ENCODE measurements at places on chromosomes 2 and 18.

DNA sequence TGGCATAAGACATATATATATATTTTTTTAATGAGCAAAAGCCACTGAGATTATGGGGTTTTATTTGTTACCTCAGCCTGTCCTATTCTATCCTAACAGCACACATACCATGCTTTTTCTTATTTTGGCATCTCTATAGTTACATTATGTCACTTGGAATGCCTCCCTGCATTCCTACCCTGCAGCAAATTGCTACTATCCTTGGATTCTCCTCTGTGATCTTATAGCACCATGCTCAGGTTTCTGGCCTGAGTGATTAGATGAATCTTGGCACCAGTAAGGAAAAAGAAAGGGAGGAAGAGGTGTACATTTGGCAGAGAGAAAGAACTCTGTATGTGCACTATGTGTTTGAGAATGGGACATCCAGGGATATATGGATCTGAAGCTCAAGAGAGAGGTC lies 86.3 kb upstream of the PELI1 start:
- no peak for DNase-seq

DNA sequence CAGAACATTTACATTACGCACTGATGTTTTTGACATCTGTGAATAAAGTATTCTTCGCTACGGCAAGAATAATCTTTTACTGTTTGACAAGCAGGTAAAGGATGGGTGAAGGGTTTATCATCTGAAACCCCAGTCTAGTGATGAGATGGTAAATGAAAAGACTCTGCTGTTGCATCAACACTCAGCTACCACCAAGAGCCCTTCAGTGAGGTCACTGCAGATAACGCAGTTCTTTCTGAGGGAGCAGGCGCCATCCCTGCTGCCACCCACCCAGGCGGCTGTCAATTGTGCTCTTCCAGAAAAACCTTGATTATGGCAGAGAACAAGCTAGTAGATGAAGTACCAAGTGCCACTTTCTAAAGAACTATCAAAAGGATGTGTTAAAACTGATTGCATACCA lies 58.7 kb downstream of the ABCG8 start:
- DNase-seq, result no peak

DNA sequence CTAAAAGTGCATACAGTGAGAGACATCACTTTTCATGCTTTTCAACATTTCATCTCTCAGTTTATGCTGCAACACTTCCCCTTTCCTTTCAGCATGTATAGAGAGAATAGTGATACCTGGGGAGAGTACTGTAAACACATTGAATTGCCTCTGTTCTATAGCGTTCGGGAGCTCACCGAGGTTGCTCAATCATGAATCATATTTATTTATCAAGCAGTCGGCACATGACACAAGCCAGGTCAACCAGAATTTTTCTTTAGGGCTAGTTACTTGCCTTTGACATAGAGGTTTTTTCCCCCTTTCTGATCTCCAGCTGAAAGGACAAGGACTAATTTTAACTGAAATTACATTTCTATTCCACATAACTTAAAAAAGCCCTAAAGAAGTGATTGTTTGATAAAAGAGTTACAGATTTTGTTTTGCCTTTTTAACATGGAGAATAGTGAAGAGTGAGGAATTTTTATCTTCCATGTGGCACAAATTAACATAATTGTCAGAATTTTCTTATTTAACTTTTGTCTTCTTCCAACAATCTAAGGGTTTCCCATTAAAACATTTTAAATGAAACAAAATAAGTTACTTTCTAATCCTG lies 690.9 kb upstream of the TMEFF2 start:
- no peak for DNase-seq

DNA sequence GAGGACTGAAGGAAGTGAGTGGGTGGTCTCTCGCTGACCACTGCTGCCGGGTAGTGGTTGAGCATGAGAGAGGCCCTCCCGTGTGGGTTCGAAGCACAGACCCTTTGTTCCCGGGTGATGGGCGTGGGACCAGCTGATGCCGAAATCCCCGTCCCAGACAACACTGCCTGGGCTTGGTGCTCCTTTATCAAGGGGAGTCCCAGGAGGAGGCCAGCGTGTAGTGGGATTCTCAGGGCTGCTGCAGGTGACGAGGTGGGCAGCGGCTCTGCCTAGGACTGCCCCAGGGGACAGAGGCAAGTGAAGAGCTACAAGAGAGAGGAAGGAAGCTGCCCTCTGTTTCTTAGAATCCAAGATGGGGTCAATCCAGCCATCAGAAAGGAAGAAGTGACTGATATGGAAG lies 251.3 kb upstream of the PXDN start:
- DNase-seq, result no peak

GRCh38 chr2:136126421-136126926 lies 8.5 kb upstream of the CXCR4 start:
- DNase-seq, result no peak

DNA sequence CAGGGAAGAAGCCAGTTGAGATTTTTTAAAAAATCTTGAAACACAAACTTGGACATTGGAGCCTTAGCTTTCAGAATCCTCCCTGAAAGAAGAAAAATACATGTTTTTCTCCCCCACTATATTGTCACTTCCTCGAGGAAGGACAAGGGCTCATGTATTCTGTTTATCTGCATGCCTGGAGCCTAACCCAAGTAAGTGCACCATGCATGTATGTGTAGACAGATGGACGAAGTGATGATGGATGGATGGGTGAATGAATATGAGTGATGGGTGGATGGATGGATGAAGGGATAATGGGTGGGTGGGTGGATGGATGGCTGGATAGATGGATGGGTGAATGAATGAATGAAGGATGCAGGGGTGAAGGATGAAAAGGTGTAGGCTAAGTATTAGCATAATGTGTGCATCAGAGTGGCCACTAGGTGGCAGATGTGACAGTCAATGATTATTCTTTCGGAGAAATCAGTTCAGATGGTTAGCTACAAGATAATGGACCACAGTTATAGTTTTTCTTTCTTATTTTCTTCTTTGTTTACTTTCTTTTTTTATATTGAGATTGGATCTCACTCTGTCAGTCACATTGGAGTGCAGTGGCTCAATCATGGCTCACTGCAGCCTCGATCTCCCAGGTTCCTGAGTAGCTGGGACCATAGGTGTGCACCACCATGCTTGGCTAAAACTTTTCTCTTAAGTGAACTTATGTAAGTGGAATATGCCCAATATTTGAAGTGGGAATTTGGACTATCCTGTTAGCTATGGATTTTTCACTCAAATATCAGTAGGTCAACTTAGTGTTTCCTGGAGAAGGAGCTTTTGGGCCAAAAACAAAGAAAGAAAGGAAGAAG lies 18.5 kb upstream of the CCDC93 start:
- no peak for DNase-seq

GRCh38 chr2:9380702-9381628 lies 42.4 kb downstream of the ITGB1BP1 start:
- DNase-seq, result peak; percentile 71

DNA sequence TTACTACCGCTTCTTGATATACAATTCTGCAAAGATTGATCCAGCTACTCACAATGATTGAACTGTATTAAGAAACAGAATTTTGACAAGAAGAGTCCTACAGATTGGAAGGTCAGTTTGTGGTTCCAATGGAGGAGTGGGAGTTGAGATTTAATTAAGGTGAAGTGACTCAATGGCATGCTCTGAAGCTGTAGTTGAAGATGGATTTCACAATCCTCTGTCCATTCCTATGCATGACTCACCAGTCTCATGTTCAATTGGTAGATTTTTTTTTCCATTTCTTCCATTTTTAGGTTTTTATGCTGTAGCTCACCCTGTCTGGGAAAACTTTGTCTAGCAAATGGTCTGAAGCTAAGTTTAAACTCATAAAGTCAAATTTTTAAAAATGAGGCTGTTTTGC lies 83.3 kb downstream of the DPP4 start:
- DNase-seq, result peak; percentile 53

- DNase-seq, result no peak
Observed at GRCh38 chr2:73414696-73415095, 29.1 kb downstream of the ALMS1 start.

DNA sequence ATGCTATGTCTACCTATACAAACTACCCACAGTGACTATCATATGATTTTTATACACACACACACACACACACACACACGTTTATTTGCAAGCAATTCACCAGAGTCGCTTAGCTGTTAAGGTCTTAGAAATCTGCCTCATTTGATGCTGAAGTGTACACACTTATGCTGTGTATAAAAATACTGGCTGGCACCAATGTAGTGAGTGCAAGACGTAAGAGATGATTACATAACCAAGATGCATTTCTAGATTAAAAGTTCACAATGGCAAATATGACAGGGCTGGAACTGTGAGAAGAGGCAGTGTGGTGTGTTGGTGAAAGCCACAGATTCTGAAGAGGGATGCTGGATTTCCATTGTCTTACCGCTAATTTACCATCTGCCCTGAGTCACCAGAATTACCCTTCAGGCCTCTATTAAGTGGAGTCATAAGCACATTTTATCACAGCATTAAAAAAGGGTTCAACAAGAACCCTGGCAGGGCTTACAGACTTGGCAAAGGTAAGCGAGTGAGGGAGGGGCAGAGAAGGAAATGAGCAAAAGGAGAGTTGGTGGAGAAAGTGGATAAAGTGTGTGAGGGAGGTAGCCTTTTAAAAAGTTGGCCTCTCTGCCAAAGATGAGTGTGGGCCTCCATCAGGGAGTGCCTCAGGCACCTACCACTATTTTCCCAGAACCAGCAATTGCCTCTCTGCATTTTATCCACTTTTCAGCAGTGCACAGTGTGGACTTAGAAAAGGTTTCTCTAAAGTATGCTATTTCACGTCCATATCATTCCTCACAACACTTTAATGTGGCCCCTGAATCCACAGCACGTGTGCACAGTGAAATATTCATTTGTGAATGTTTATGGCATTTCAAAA lies 21.5 kb downstream of the MEIS1 start:
- no peak for DNase-seq

GRCh38 chr2:174577967-174578589 lies 19.5 kb downstream of the WIPF1 start:
- no peak for DNase-seq
